Posterior vena cava (tissue), 2 donors: ENCODE measurements at places on chromosomes 1 and 21. TPM values are rescaled to one million over a fixed set of nuclear protein-coding genes. Genes with fewer than 3 reads are reported as not detected.

Gene NCMAP
- total RNA-seq, result not detected

- DNase-seq, result peak; percentile 70
These were observed at the start of gene SLC1A7 for GRCh38 chr1:53142226-53142853. Gene SLC1A7, minus strand, starts transcription at chr1:53142638. Its CDS starts 189 bp downstream, at chr1:53142449.

- no peak for DNase-seq
These were observed 220.3 kb downstream of the SIPA1L2 start for GRCh38 chr1:232409584-232409983.

DNA sequence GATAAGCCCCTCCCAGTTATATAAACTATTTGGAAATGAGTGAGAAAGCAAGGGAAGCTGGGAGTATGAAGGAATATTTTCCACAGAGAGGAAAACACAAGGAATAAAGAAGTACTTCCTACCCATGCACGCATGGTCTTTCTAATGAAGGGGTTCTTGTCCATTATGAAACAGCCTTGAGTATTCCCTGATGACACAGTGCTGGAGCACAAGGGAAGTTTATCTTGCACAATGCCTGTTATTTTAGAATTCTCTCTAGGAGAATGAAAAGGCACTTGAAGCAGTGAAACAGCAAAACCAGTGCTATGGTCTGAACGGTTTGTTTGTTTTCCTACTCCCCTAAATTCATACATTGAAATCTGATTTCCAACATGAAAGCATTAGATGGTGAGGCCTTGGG lies 38.6 kb upstream of the ADAMTS1 start:
- DNase-seq, result no peak

DNA sequence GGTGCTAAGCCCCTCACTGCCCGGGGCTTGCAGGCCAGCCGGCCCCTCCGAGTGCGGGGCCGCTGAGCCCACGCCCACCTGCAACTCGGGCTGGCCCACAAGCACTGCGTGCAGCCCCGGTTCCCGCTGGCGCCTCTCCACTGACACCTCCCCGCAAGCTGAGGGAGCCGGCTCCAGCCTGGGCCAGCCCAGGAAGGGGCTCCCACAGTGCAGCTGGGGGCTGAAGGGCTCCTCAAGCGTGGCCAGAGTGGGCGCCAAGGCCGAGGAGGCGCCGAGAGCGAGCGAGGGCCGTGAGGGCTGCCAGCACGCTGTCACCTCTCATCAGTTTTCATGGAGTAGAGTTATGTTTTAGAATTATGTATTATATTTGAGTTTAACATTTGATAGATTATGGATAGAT lies 176.5 kb upstream of the FAM78B start:
- no peak for DNase-seq
